ENCODE measurements at places on chromosomes 16 and 17. TPM values are rescaled to one million over a fixed set of nuclear protein-coding genes. Genes with fewer than 3 reads are reported as not detected.
A peak's percentile ranks its signal among the peaks of the same experiment; 100 is the strongest.

DNA sequence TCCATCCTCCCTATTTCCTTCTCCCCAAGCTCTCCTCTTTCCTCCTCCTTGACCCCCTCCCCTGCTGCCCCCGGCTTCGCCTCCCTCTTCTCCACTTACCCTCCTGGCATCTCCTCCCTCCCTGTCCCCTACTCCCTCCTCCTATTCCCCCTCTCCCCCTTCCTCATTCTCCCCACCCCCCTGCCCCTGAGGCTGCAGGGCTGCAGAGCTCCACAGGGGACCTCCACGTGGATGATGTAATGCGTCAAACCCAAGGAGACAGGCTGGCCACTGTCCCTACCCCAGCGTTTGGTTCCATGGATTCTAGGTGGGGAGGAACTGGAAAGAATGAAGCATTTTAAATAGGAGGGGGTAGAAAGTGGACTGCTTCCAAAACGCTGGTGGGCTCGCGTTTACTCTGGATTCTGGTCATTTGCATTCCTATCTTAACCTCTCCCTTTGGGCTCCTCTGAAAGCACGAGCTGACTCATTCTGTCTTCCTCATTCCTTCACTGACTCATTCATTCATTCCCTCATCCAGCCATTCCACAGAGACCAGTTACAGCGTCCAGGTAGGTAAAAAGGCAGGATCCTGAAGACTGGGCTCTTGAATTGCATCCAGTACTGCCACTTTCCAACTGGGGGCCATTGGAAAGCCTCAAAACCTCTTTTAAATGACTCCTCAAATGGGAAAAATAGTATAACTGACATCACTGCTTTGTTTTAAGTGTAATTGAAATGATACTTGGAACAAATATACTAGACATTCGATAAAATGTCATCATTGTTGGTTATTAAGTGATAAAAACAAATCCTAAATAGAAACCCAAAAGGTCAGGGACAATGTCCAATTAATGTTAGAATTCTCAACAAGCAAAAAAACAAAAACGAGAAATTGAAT lies 943 bp upstream of the COTL1 start:
- DNase-seq = peak; percentile 78
- no peaks in the 10 kb centered on the region for H3K36me3 ChIP-seq
- H3K27me3 ChIP-seq = no peaks in the 10 kb centered on the region

GRCh38 chr16:88308441-88309173 lies 74.2 kb upstream of the ZNF469 start:
- no peak overlapping the region for H3K27ac ChIP-seq
- no peaks in the 10 kb centered on the region for H3K36me3 ChIP-seq

DNA sequence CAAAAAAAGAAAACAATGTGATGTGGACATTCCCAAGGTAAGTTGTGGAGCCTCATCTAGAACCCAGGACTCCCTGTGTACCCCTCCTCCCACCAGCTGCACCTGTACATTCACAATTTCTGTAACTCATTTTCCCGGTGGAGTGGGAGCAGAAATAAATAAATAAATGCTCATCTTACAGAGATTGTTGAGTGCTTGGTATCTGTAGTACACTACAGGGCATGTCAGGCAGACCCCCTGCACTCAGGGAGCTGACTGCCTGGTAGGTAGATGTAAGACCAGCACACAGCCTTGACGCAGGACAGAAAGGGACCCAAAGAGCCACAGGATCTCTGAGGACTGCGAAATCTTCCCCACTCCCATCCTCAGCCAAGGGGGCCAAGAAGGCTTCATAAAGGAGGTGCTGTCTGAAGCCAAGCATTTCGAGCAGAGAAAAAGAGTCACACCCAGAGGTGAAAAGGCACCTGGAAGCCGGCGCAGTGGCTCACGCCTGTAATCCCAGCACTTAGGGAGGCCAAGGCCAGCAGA lies 6.5 kb downstream of the EIF1 start:
- peaks cover 12% of the 10 kb centered on the region for H3K36me3 ChIP-seq
- DNase-seq = no peak
- H3K4me3 ChIP-seq = no peak overlapping the region
- H3K27ac ChIP-seq = no peak overlapping the region
- peaks cover 10% of the 10 kb centered on the region for H3K4me1 ChIP-seq

DNA sequence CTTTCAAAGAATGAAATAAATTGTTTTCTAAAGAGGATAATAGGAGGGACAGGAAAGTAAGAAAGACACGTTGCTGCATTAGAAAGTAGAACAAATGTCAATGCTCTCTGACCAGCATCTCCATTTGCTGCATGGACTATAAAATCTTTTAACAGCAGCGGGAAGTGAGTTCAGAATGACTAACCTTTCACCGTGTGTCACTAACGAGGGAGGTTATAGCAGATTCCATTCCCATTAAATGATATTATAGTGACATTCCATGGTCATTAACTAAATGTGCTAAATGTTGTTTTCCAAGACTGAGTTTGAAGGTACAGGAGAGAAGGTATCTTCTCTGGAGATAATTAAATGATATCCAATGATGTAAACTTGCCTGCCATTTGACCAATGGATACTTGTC lies 127.1 kb upstream of the HS3ST3A1 start:
- no peaks in the 10 kb centered on the region for H3K36me3 ChIP-seq
- peaks cover 8% of the 10 kb centered on the region for H3K4me1 ChIP-seq
- no peak overlapping the region for H3K27ac ChIP-seq
- H3K27me3 ChIP-seq = no peaks in the 10 kb centered on the region
- no peak for DNase-seq

Gene SOX9
- 36.9 TPM for total RNA-seq

GRCh38 chr16:11359370-11359769 lies 14.1 kb downstream of the RMI2 start:
- H3K4me3 ChIP-seq = no peak overlapping the region
- DNase-seq = peak; percentile 58
- no peaks in the 10 kb centered on the region for H3K27me3 ChIP-seq
- H3K36me3 ChIP-seq = no peaks in the 10 kb centered on the region

Gene OR3A3
- total RNA-seq = not detected

DNA sequence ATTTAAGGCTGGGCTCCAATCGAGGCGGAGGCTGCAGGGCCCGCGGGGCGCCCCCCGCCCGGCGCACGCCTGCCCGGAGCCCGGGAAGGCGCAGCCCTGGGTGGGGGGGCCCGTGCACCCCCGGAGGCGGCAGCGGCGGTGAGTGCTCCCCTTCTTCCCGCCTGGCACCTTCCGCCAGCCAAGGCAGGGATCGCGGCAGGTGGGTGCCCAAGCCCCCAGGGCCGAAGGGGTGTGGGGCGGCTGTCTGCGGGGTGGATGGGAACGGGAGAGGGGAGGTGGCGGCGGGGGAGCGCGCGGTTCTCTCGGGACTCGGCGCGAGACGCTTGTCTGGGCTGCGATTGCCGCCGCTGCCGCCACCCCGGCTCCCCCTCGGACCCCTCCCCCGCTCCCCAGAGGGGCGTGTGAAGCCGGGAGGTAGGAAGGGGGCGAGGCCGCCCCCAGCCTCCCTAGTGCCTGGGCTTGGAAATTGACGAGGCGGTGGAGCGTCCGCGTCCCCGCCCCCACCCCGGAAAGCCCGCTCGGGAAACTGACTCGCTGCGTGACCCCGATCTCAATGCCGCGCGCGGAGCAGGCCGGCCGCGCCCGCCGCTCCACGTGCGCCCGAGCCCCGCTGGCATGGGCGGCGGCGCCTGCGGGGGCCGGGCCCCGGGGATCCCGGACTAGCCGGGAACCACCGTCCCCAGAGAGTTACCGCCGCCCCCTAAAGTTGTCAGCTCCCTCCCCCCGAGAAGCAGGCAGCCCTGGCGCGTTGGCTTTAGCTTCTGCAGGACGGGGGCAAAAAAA lies 231.5 kb downstream of the MRTFB start:
- DNase-seq = peak; percentile 42
- no peaks in the 10 kb centered on the region for H3K27me3 ChIP-seq
- H3K4me3 ChIP-seq = peak overlapping the region; percentile 97
- peaks cover 5% of the 10 kb centered on the region for H3K4me1 ChIP-seq

Gene FZD2
- 22.9 TPM for total RNA-seq

GRCh38 chr17:69325518-69326376 lies 1.2 kb downstream of the ABCA5 start:
- peaks cover 5% of the 10 kb centered on the region for H3K4me1 ChIP-seq
- H3K27ac ChIP-seq = peak overlapping the region; percentile 90
- H3K27me3 ChIP-seq = no peaks in the 10 kb centered on the region
- DNase-seq = peak; percentile 41
- H3K36me3 ChIP-seq = no peaks in the 10 kb centered on the region
- H3K4me3 ChIP-seq = peak overlapping the region; percentile 79

GRCh38 chr17:7437369-7437863 lies 1.9 kb upstream of the FGF11 start:
- H3K36me3 ChIP-seq = no peaks in the 10 kb centered on the region
- peak overlapping the region; percentile 21 for H3K4me3 ChIP-seq
- H3K27ac ChIP-seq = no peak overlapping the region
- H3K27me3 ChIP-seq = peaks cover 29% of the 10 kb centered on the region
- H3K4me1 ChIP-seq = peaks cover 50% of the 10 kb centered on the region

Gene ABAT
- 59.1 TPM for total RNA-seq

DNA sequence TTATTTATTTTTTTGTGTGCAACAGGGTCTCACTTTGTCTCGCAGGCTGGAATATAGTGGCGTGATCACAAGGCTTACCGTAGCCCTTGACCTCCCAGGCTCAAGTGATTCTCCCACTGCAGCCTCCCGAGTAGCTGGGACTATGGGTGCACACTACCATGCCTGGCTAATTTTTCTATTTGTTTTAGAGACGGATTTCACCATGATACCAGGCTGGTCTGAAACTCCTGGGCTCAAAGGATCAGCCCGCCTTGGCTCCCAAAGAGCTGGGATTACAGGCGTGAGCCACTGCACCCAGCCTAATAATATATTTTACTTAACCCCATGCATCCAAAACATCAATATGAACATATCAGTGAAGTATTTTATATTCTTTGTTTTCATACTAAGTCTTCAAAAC lies 2.0 kb downstream of the CCDC200 start:
- H3K36me3 ChIP-seq = no peaks in the 10 kb centered on the region
- H3K27ac ChIP-seq = no peak overlapping the region
- no peak overlapping the region for H3K4me3 ChIP-seq

Gene HEATR9
- total RNA-seq = not detected

- no peaks in the 10 kb centered on the region for H3K27me3 ChIP-seq
- no peaks in the 10 kb centered on the region for H3K36me3 ChIP-seq
- no peak overlapping the region for H3K4me3 ChIP-seq
- H3K4me1 ChIP-seq = no peaks in the 10 kb centered on the region
Observed at GRCh38 chr17:12107905-12108304, 87.2 kb downstream of the MAP2K4 start.

Gene COPZ2
- total RNA-seq = 40.7 TPM

Gene KRT25
- not detected for total RNA-seq

Gene CCL4
- total RNA-seq = 1.8 TPM

DNA sequence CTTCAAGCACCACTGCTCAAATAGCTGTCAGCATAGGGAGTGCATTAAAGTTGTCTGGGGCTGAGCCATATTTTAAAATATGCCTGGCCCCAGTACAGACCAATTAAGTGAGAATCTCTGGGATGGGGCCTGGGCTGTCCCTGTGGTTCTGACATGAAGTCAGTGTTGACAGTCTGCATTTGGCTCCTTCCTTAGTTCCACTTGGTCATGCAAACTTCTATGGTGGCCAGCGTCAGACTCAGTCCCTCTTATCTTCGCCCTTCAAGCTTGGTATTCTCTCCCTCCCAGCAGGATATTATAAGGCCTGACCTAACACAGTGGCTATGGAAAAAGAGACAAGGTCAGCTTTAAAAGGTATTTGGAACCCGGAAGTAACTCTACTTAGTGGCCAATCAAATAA lies 177.2 kb downstream of the PMP22 start:
- H3K27me3 ChIP-seq = peaks cover 6% of the 10 kb centered on the region
- no peak for DNase-seq
- H3K36me3 ChIP-seq = no peaks in the 10 kb centered on the region
- no peak overlapping the region for H3K27ac ChIP-seq
- no peaks in the 10 kb centered on the region for H3K4me1 ChIP-seq
- H3K4me3 ChIP-seq = no peak overlapping the region

- H3K27ac ChIP-seq = no peak overlapping the region
- H3K4me1 ChIP-seq = no peaks in the 10 kb centered on the region
- no peak overlapping the region for H3K4me3 ChIP-seq
- no peaks in the 10 kb centered on the region for H3K27me3 ChIP-seq
- H3K36me3 ChIP-seq = no peaks in the 10 kb centered on the region
Observed at GRCh38 chr16:49672753-49673152, 183.2 kb downstream of the ZNF423 start.

DNA sequence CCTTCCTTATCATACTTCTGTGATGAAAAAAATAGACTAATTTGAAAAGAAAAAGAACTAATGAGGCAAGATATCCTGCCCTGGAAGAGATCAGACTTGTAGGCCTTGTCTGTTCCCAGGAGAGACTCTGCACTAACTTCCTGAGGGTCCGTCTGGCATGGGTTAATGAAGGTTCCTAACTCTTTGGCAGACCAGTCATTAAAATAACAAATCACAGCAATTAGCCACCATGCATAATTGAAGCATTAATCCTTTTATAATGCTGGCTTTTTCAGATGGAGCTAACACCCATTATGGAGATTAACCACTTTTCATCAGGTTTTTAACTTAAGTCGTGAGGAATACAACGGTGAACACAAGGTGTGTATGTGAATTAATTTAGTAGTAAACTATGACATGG lies 10.4 kb upstream of the KRT10 start:
- no peak for DNase-seq
- H3K4me1 ChIP-seq = no peaks in the 10 kb centered on the region
- no peak overlapping the region for H3K4me3 ChIP-seq
- no peak overlapping the region for H3K27ac ChIP-seq
- no peaks in the 10 kb centered on the region for H3K36me3 ChIP-seq

- H3K4me3 ChIP-seq = no peak overlapping the region
- H3K27me3 ChIP-seq = peaks cover 10% of the 10 kb centered on the region
- no peaks in the 10 kb centered on the region for H3K36me3 ChIP-seq
- H3K4me1 ChIP-seq = no peaks in the 10 kb centered on the region
- H3K27ac ChIP-seq = no peak overlapping the region
- no peak for DNase-seq
Observed at GRCh38 chr16:66462912-66463311, 35.8 kb downstream of the BEAN1 start.

GRCh38 chr16:70612931-70613330 lies 33.4 kb upstream of the IL34 start:
- no peak overlapping the region for H3K4me3 ChIP-seq
- no peak for DNase-seq
- H3K36me3 ChIP-seq = no peaks in the 10 kb centered on the region
- H3K27ac ChIP-seq = no peak overlapping the region
- peaks cover 4% of the 10 kb centered on the region for H3K4me1 ChIP-seq

GRCh38 chr17:39601758-39602532 lies 5.8 kb downstream of the NEUROD2 start:
- DNase-seq = no peak
- no peak overlapping the region for H3K4me3 ChIP-seq
- H3K36me3 ChIP-seq = no peaks in the 10 kb centered on the region
- H3K27ac ChIP-seq = no peak overlapping the region
- peaks cover 11% of the 10 kb centered on the region for H3K4me1 ChIP-seq

DNA sequence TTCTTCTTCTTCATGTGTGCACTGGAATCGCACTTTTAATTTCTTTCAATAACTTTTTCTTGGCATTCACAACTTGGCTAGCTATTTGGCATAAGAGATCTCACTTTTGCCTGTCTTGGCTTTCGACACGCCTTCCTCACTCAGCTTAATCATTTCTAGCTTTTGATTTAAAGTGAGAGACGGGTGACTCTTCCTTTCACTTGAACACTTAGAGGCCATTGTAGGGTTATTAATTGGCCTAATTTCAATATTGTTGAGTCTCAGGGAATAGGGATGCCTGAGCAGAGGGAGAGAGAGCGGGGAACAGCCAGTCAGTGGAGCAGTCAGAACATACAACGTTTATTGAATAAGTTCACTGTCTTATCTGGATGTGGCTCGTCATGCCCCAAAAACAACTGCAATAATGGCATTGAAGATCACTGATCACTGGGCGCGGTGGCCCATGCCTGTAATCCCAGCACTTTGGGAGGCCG lies 200.3 kb downstream of the SEC14L1 start:
- no peak overlapping the region for H3K4me3 ChIP-seq
- no peaks in the 10 kb centered on the region for H3K36me3 ChIP-seq
- H3K27ac ChIP-seq = no peak overlapping the region
- no peaks in the 10 kb centered on the region for H3K27me3 ChIP-seq
- DNase-seq = no peak

Data from hepatocyte (in vitro differentiated cells).